ENCODE measurements at places on chromosomes 12 and 14.

GRCh38 chr12:32365473-32366064 is 33.8 kb upstream of the FGD4 start:
- peak; percentile 19 for DNase-seq

GRCh38 chr14:55877942-55878341 is 240.3 kb upstream of the PELI2 start:
- no peak for DNase-seq

- no peak for DNase-seq
Observed at GRCh38 chr12:57261428-57261865, 10.5 kb upstream of the STAC3 start.

DNA sequence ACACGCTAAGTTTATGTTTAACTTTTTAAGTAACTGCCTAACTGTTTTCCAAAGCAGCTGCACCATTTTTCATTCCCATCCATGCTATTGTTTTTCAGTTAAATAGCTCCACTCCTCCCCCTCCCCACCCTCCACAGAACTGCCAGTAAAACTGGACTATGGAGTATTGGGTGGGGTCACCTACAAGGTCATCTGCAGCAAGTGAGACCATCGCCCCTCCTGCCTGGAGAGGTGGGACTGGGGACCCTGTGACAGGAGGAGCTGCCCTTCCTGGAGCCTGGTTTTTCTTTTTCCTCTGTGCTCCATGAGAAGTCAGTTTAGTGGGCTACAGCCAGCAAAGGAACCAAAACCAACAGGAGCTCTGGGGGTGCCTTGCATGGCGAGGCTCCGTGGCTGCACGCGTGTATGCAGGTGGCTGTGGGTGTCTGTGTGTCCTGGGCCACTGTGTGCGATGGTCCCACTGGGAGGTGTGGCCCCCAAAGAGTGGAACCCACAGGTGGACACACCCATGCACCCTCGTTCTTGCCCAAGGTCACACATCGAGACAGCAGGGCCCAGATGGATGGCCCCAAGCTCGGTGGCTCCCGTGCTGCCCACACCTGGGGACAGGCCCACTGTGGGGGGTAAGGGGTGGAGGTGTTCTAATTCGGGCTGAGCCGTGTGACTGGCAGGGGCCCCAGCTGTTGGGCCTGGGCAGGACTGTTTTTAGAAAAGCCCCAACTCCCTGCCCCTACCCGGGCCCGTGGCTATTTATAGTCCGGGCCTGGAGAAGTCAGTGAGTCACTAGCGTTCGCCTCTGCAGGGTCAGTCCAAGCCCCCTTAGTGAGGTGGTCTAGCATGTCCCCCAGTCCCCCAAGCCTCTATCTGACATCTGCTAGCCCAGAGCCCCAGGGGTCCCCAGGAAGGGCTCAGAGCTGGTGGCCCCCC is 2.3 kb upstream of the ADSS1 start:
- no peak for DNase-seq

DNA sequence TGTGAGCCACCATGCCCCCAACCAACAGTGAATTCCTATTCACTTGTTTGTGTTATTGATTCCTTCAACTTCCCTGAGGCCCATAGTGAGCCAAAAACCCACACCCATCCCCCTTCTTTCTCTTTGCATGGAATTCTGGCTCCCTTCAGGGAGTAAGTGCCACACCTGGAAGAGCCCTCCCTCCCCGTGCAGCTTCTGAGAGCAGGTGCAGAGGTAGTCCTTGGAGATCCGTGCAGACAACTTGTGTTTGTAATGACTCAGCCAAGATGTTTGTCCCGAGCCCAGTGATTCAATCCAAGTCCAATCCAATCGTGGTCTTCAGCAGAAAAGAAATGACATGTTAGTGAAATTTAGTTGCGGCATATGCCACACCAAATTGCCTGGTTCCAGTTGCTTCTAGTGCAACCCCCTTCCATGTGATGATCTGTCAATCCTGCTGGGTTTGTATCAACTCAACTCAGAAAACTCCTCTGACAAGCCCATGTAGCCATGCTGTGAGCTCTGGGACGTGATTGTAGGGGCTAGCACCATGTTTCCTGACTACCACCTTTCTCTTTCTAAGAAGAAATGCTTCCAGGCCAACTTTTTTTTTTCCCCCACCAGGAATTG is 27.5 kb downstream of the GPRC5A start:
- DNase-seq: no peak

DNA sequence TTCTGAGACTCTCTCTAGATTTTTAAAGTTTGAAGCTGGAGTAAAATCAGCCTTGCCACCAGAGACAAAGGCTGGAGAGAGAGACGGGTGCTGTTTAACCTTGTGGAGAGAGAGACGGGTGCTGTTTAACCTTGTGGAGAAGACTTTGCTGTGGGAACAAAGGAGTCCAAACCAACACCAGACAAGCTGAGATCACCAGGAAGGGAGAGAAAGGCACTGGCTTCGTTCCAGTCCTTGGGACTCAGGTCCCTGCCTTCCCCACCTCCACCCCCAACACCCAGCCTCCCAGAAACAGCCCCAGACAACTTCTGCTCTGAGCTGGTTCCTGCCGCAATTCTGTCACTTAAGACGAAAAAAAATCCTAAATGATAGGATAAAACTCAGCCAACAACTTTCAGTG is 1389.3 kb downstream of the AACS start:
- DNase-seq: no peak

GRCh38 chr12:1696800-1697199 is 5.9 kb downstream of the ADIPOR2 start:
- DNase-seq: no peak

DNA sequence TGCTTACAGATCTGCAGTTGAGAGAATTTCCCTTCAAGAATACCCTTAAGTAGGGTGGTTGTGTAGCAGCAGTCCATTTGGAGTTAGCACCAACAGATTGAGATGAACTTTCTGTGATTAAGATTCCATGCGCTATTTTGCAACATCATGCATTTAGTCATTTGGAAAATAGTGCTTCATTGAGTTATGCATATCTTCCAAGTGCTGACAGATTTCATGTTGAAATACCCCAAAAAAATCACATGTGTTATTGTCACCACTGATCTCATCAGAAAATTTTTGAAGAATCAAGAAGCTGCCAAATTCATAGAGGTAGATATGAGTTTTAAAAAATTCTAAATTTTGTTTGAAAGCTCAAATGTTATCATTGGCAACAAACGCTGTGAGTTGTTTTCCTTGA is 35.5 kb upstream of the OSBPL8 start:
- DNase-seq: no peak

- no peak for DNase-seq
Observed at GRCh38 chr14:81206115-81206514, 14.6 kb downstream of the GTF2A1 start.

DNA sequence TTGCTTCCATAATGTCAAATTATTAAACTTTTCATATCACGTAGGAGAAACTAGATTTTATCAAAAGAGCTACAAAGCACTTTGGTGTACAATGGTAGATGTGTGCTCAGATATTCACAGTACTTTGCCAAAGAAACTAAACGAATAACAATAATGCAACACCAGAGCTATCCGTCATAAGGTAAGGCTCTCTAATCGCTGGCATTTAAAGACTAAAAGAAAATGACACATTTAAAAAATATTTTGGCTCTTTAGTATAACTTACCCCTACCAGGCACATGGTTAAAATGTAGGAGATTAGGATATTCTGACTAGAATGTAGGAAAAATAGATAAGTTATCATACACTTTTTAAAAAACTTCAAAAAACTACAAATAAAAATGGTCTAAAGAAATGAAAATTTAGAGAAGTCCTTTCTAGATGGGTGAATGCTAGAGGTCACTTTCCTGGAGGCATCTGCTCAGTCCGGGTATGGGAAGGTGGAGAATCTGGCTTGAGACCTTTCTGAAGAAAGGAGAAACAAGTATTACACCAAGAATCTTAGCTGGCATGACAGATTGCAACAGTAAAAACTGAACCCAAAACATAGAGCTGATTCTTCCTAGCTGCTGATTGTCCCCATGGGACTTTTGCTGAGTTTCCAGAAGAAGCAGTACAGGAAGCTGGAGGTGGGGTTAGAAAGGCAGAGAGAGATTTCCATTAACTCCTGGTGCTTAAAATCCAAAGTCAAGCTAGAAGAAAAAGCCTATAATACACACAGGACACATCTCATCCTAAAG is 67.9 kb downstream of the FAR2 start:
- DNase-seq: no peak

DNA sequence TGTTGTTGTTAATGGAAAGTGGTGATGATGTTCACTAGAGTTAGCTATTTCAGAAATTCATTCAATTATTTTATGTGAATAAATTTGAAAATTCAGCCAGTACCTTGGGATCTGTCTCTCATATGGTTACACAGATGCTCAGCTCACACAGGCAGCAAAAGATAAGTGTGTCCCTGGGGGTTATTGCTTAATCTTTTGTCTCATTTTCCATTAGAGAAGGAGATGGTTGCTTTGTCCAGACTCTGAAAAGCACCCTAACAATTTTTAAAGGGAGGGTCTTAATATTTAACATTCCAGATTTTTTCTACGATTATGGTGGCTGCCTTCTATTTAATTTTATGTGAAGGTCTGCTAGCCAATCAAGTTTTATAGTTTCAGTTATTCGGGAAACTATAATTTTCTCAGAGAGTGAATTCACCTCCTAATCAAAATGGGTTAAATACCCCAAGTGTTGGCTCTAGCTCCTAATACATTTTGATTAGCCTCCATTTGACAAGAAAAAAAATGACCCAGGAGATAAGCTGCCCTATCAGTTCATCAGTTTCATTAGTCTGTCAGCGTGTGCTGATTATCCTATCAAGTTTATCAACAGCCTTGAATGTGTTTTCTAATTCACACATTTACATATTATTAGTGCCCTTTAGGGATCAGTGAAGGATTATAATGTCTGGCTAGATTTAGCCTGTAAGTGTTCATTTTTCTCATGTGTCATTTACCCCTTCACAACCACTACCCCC is 282.1 kb downstream of the TMTC2 start:
- DNase-seq: no peak

DNA sequence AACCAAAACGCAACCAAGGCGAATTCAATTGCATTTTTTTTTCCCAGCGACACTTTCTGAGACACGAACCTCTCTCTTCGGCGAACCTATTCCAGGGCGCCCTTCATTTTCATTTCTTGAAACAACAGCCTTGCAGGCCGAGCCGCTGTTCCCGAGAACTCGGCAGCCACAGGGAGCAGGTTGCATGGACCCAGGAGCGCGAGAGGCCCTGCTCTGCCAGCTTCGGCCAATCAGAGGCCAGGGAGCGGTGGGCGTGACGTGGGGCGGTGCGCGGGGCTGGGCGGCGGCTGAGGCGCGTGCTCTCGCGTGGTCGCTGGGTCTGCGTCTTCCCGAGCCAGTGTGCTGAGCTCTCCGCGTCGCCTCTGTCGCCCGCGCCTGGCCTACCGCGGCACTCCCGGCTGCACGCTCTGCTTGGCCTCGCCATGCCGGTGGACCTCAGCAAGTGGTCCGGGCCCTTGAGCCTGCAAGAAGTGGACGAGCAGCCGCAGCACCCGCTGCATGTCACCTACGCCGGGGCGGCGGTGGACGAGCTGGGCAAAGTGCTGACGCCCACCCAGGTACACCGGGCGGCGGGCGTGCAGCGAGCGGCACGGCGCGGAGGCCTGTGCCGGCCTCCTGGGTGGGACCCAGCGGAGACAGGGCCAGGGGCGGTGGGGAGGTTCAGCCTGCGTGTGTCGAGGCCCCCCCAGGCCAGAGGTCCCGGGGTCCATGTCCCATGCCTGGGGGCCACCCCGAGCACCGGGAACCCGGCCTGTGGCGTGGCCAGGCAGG is at the start of gene PEBP1:
Gene PEBP1, plus strand, starts transcription at position 337 of the 771 bp plus-strand sequence. Its CDS starts 86 bp downstream, at position 423.
- DNase-seq: peak; percentile 92

DNA sequence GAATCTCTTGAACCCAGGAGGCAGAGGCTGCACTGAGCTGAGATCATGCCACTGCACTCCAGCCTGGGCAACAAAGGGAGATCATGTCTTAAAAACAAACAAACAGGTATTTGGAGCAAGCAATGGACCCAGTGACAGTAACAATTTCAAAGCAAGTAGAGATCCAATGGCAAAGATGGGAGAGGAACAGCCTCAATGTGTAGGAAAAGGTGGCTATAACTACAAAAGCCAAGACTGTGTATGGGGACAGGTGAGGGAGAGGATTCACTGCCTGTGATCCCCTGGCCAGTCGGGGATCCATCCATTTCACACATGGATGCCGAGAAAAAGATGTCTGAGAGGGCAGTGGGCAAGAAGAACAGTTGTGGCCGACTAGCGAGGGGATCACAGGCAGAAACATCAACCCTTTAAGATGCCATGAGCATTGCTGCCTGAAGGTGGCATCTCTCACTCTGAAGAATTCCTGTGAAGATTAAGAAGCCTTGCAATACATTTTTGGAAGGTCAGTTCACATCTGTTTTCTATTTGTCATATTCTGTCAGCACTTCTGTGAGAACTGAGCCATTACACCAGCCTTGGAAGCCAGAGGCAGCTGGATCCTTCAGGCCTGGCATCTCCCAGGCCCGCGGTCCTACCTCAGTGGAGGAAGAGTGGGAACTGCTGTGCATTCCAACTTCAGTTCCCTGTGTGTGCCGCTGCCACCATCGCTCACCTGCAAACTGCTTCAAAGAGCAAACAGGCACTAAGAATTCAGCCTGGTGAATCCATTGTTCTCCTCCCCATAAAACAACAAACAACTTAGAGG is 54.5 kb upstream of the FRS2 start:
- no peak for DNase-seq

GRCh38 chr12:115504306-115505290 is 772.9 kb downstream of the MED13L start:
- peak; percentile 23 for DNase-seq

- DNase-seq: no peak
Observed at GRCh38 chr12:85369365-85370154, 89.5 kb downstream of the ALX1 start.

DNA sequence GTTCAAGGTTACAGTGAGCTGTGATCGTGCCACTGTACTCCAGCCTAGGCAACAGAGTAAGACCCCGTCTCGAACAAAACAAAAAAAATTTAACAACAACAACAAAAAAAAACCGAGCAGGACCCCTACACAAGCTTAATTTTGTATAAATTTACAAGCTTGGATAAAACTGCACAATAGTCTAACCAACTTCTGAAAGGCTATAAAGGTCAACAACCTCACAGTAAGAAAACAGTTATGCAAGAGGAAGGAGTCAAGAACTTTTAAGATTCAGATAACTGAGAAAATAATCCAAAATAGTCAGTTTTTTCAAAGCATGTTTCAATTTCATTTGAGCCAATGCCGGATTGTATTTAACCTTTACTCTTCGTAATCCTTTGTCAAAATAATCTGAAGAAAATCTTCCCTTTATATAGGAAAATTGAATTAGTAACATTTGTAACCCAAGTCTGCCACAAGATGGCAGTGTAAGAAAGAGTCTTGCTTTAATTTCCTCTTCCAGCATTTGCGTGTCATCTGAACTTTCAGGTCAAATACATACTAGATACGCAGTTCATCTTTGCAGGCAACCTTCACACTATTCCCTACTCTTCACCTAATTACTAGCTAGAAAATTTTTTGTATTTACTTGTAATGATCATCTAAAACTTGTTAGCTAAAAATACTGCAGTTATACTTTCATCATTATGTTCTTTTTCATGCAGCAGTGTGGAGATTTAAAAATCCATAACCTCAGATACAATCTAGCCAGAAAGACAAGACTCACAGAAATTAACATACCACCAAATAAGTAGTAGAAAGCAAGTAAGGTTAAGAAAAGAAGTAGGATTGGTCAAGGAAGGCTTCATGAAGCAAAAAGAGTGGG is 5.8 kb downstream of the CCNB1IP1 start:
- DNase-seq: peak; percentile 30

All from GM19239 (cell line).